ENCODE measurements at places on chromosomes 6 and 20.
A peak's percentile ranks its signal among the peaks of the same experiment; 100 is the strongest.

- DNase-seq: no peak
Observed at GRCh38 chr20:1696521-1697209, 39.1 kb upstream of the SIRPG start.

- DNase-seq: no peak
Observed at GRCh38 chr6:109872968-109873545, 105.1 kb upstream of the GPR6 start.

- no peak for DNase-seq
Observed at GRCh38 chr6:79094938-79095337, 16.9 kb upstream of the PHIP start.

GRCh38 chr6:152004036-152004566 is 196.6 kb downstream of the ESR1 start:
- DNase-seq: no peak

DNA sequence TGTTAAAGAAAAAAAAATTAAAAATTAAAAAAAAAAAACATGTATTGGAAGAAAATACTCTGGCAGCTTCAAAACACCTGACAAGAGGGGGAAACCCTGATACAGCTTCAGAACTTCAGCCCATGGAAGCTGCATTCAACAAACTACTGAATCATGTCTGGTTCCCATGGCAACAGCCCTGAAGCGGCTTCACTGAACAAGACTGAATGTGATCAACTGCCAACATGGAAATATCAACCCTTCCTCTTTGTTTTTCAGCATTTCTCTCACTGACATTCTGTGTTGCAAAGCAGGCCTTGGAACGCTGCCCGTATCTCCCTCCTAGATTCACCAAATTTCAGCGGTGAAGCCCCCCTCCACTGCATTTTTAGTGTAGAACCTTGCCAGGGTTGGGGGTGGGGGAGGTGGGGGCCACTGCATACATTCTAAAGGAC is 91.3 kb upstream of the SHLD1 start:
- no peak for DNase-seq

DNA sequence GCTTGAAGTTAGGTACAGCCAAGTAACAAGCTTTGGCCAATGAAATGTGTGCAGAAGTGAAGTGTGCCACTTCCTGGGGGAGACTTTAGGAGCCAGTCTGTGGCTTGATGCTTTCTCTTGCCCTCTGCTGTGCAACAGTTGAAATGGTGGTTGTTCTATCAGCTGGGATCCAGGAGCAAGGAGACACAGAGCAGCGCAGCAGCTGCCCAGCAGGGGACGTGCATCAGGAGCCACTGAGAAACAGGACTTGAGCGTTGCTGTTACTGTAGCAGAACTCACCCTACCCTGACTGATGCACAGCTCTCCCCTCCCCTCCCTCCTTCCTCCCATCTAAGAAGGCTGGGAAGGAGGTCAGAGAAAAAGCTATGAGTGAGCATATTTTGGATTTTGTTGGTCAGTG is 18.9 kb upstream of the CCN5 start:
- no peak for DNase-seq

- no peak for DNase-seq
Observed at GRCh38 chr20:41889844-41890224, 271.7 kb upstream of the CHD6 start.

DNA sequence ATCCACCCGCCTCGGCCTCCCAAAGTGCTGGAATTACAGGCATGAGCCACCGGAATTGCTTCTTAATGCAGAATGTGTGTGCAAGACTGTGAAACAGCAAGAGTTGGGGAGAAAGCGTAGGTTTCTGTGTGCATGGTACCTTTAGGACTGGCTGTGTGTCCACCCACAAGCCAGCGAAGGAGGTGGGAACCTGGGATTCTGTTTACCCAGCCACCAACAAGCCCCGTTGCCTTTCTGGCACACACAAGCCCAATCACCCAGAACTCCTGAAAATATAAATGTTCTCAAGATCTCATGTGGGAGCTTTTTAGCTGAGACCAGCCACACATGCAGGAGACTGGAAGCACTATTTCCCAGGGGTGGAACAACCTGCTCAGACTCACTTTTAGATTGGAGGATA is 4.9 kb upstream of the RNF24 start:
- DNase-seq: no peak

DNA sequence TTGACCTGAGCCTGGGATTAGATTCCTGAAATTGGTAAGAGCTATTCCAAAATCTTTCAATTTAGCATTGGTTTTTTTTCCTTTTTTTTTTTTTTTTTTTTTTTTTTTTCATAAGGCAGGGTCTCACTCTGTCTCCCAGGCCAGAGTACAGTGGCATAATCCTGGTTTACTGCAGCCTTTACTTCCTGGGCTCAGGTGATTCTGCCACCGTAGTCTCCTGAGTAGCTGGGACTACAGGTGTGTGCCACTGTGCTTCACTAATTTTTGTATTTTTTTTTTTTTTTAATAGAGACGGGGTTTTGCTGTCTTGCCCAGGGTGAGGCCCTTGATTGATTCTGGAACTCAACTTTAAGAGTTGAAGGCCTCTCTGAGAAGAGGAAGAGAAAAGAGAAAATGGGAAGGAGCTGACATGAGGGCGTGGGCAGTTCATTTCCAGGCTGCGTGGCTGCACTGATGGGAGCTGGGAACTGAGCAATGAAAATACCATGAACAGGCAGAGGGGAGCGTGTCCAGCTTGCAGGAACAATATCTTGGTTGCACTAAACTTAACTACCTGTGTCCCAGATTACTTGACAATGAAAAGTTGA is 24.6 kb downstream of the KDM1B start:
- no peak for DNase-seq

- no peak for DNase-seq
Observed at GRCh38 chr20:32920530-32921298, 62.0 kb downstream of the EFCAB8 start.

DNA sequence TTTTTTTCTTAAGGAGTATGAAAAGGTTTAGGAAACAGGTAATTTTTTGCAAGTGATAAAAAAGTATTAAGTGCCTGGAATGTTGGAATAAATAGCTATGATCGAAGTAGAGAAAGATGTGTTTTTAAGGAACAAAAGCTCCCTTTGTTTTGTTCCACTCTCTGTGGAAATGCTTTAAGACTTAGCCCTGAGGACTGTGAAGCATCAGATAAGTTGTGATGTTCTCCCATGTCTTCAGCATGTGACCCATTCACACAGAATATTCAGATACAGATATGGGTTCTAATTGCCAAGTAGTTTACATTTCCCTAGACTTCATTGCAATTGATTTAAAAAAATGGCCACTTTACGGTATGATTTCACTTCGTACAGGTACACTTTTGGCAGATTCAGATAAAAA is 80.6 kb downstream of the KCNQ5 start:
- no peak for DNase-seq

DNA sequence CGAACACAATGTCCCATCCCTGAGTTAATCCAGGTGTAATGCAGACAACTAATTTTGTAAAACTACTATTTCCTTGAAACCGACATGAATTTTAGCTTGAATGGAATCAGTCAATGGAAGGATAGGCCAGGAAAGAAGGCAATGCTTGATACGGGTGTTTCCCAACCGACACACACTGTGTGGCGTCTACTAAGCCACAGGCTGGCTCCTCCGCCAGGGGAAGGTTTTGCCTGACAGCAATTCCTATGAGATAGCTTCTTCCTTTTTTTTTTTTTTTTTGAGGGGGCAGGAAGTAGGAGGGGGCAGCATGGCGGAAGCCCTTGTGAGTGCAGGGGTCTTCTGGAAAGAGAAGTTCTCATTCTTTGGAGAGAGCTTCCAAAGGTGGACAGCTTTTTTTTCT is 12.0 kb upstream of the LAMA4 start:
- no peak for DNase-seq

DNA sequence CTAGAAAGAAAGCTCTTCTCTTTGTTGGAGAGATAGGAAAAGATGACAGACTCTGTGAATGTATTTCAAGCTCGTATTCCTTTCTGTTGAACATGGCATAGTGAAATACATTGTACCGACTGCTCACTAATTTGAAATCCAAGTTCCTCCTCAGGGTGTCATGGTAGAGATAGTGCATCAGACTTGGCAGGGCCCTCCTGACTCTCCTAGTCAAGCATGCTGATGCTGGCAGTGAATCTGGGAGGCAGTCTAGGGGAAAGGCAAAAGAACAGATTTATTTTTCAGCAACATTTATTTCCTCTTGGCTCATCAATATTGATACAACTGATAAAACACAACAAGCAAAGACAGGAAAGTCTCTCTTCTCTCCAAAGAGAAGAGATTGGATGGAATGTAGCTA is 356.3 kb upstream of the IRAK1BP1 start:
- DNase-seq: no peak

- no peak for DNase-seq
Observed at GRCh38 chr6:156852147-156852857, 75.1 kb downstream of the ARID1B start.

GRCh38 chr20:53736757-53737395 is 143.2 kb upstream of the ZNF217 start:
- no peak for DNase-seq

GRCh38 chr6:33742092-33742491 is 4.6 kb downstream of the IP6K3 start:
- DNase-seq: no peak

- peak; percentile 33 for DNase-seq
Observed at GRCh38 chr6:143536461-143536865, 24.9 kb upstream of the FUCA2 start.

- no peak for DNase-seq
Observed at GRCh38 chr20:23622839-23623343, 14.9 kb downstream of the CST3 start.

DNA sequence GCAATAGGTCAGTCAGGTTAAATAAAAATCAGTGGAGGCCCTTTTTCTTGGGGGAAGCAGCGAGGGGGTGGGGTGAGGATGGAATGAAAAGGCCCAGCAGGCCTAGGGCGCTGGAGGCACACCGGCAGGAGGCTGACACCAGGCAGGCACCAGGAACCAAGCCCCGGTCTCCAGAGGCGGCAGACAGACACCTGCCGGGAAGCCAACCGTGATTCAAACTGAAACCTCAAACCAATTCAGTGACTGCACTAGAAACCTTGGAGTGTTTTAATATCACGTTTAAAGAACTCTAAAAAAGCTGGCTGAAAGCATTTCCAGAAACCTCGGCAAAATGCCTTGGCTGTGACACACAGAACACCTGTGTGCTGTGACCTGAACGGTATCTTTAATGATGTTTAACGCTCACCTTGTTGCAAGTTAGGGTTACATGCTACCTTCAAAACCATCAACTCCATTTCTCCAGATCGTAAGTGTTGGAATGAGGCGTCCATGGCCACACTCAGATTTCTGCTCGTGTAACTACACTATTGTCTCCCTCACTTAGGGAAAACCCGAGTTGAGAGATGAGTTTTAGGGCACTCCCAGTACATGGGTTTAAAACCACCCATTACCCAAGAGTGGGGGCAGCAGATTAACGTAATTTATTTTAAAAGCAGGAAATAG is 27.2 kb downstream of the DIDO1 start:
- DNase-seq: no peak

DNA sequence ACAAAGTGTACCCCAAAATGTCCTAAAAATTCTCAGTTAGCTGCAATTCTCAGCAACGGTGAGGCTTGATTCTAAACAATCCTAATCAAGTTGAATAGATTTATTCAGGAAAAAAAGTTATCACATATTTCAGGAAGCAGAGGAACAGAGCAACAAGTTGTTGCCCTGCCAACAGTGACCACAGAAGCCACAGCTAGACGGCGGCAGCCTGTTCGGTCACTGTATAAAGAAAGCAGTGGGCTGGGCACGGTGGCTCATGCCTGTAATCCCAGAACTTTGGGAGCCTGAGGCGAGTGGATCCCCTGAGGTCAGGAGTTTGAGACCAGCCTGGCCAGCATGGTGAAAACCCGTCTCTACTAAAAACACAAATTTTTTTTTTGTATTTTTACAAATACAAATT is 171.2 kb upstream of the BMP5 start:
- DNase-seq: no peak

DNA sequence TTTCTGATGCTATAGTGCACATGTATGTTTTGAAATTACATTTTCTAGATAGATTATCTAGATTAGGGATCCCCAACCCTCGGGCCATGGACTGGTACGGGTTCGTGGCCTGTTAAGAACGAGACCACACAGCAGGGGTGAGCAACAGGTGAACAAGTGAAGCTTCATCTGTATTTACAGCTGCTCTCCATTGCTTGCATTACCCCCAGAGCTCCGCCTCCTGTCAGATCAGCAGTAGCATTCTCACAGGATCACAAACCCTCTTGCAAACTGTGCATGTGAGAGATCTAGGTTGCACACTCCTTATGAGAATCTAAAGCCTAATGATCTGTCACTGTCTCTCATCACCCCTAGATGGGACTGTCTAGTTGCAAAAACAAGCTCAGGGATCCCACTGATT is 10.4 kb downstream of the CEP57L1 start:
- no peak for DNase-seq

GRCh38 chr20:31788578-31788977 is 30.6 kb upstream of the MYLK2 start:
- no peak for DNase-seq

- no peak for DNase-seq
Observed at GRCh38 chr6:169169375-169169774, 84.3 kb downstream of the THBS2 start.

- peak; percentile 64 for DNase-seq
Observed at GRCh38 chr6:119078376-119079282, at the start of gene FAM184A. Gene FAM184A (minus strand): TSS chr6:119078664. CDS start chr6:119078299, 365 bp downstream.

DNA sequence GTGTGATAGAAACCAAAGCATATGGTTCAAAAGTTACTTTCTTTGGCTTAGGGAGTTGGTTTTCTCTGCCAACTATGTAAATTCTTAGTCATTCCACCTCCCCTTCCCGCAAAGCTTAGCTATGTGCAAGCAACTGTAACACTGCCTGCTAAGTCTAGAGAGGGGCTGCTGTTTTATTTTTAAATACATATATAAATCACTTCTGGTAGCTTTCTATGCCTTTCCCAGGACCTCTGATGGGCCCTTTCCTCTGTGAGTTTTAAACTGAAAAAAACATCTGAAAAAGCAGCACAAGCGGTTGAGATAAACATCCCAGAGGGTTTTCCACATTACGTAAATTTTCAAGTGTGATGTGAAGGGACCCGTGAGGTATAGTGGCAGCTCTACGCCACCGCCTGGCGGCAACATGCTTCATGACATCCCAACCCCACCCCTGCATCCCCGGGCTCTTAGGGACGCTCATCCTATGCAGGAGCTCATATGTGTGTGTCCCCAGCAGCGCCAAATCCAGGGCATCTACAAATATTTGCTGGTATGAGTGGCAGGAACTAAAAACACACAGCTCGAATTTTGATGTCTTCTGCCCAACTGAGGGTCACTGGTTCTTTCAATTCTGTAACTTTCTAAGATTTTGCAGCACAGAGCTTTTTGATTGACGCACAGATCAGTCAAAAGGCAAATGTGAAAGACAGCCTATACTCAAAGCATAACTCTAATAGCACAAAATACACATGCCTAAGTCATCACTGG is 12.7 kb downstream of the SAYSD1 start:
- no peak for DNase-seq

DNA sequence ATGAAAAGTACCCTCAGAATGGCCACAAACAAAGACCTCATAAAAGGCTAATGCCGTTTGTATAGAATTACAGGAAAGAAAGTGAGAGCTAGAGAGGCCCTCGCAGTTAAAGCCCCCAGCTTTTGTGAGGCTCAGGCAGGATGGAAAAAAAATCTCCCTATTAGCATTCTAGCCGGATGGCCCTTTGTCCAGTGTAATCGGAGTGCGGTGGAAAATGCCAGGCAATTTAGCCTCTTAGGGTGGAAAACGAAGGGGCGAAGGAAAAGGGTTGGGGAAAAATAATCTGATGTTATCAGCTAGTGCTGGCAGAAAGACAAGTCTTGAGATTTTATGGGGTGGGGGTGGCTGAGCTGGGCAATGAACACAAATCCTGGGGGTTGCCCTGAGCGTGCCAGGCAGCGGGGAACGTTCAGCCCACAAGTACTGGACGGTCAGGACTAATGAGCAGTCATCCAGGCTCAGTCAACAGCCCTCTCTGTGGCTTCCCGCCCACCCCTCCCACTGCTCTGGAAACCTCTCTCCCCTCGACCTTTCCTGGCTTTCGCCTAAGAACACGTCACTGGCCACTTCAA is 92.4 kb downstream of the PSMG4 start:
- DNase-seq: no peak

Measured in activated gamma-delta T cell (primary cell).